Effector memory CD8-positive, alpha-beta T cell (primary cell): ENCODE measurements at places on chromosomes 4 and X.

GRCh38 chr4:53185869-53186585, 179.8 kb downstream of the SCFD2 start:
- no peak for DNase-seq

- no peak for DNase-seq
Observed at GRCh38 chrX:109629310-109629709, 4.3 kb upstream of the KCNE5 start.

- no peak for DNase-seq
Observed at GRCh38 chrX:125646195-125646594, 326.5 kb downstream of the TEX13C start.

- DNase-seq: no peak
Observed at GRCh38 chr4:40333921-40334352, 1.2 kb upstream of the CHRNA9 start.

- no peak for DNase-seq
Observed at GRCh38 chrX:19514791-19515614, at the start of gene MAP3K15. Gene MAP3K15 (minus strand): TSS chrX:19515508. CDS start chrX:19515261, 247 bp downstream.

GRCh38 chr4:126568652-126569570, 1063.8 kb upstream of the INTU start:
- no peak for DNase-seq

GRCh38 chrX:39619182-39620009, 478.4 kb downstream of the BCOR start:
- DNase-seq: no peak

DNA sequence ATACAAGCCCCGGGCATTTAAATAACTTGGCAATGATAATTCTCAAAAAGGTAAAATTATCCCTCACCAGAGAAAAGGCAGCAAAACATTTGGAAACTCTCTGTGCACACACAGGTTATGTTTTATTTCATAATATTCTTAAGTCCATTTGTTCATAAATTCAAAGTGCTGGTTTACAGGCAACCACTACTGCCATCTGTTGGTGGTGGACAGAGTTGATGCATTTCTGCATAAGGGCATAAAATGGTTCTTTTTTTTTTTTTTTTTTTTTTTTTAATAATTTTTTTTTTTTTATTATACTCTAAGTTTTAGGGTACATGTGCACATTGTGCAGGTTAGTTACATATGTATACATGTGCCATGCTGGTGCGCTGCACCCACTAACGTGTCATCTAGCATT, 31.5 kb upstream of the IL21 start:
- DNase-seq: peak; percentile 26

- no peak for DNase-seq
Observed at GRCh38 chrX:43446752-43447151, 209.3 kb upstream of the MAOA start.

DNA sequence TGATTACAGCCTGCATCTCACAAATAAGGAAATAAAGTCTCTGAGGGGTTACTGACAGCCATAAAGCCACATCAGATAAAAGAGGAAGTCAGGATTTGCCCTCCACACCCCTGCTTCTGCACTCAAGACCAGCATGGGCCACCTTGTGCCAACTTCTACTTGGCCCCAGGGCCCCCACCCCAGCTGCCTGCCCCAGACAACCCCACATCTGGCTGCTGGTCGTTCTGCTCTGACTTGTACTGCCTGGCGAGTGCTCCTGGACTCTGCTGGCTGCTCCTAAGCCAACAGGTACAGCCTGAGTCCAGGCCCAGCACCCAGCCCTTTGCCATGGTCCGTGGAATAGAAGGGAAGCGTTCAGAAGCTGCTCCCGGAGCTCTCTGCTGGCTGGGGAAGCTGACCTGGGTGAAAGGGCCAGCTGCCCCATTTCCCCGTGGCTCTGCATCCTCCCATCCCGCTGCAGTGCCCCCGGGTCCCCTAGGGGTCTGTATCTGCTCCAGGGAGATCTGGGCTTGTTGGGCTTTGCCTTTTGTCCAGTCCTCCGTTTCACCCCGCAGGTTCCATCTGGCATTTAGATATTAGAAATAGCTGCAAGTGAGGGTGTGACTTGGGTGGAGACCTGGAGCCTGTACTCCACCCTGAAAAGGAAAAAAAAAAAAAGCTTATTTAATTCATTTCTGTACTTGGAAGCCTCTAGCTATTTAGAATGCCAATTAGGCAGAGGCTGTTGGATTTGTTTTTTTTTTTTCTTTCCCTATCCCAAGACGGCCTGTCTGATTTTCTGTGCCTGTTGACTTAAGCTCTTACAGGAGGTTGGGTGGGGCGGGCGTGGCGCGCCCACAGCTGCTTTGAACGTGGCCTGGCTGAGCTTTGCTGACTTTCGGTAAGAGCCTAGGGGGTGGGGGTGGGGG, 194.7 kb downstream of the PTTG2 start:
- no peak for DNase-seq

GRCh38 chr4:22458098-22458497, 57.8 kb downstream of the ADGRA3 start:
- DNase-seq: no peak

DNA sequence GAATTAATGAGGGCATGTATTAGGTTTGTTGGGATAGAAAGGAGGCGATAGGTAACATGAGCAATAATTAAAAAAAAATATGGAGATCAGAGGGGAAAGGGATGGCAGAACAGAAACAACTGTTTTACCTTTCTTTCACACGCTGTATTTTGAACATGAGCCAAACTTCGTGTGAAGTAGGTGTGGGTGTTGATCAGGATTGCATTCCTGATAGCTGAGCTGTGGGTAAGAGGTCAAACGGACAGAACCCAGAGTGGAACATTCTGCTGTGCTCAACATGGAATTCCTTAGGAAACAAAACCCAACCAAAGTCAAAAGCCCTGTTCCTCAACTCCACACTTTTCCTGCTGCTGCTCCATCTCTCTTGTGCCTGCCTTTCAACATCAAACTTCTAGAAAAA, 162.5 kb upstream of the CASK start:
- no peak for DNase-seq

GRCh38 chr4:40199999-40200874, 3.4 kb downstream of the RHOH start:
- DNase-seq: peak; percentile 59

DNA sequence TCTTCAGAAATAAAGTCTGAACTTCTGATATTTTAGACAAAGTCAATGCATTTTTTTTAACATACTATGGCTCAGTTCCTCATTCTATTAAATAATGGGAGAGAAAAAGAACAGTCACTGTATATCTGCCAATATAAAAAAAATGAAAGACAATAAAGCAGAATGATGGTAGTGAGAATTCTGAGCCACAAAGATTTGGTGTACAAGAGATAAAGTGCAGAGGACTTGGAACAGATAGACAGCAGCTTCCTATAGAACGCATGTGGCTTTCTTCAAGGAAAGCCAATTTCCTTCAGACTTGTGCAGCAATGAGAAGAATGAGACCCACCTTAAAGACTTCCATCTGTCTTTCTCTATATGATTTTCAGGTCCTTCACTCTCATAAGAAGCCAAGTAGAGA, 39.7 kb downstream of the RASGEF1B start:
- no peak for DNase-seq

DNA sequence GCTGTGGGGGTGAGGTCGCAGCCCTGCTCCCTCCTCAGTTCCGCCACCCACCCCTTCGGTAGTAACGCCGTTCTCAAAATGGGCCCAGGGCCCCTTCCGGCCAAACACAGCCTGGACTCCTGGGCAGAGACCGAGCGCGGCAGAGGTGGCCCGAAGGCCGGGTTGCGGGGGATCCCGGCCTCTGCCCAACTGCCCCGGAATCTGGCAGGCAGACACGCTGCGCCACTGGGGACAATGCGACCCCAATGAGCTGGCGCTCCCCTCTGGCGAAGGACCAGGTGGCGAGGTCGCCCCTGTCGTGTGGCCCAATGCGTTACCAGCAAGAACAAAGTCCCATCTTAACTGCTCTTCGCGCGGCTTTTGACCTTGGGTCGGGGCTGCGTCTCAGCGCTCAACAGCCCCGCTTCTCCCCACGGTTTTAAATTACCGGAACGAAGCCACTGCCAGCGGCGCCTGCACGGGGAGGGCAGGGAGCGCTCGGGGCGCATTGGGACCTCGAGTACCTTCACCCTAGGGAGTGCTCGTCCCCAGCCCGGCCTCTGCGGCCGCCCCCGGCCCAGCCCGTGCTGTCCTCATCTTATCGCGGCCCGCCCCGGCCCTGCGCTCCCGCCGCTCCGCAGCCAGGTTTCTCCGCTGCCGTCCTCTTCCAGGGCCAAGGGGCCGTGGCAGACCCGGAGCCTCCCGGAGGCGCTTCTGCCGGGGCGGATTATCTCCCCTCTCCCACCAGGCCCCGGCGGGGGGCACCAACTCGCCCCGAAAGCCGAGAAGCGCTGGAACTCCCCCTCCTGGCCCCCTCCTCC, 22.2 kb upstream of the HMX1 start:
- DNase-seq: no peak

DNA sequence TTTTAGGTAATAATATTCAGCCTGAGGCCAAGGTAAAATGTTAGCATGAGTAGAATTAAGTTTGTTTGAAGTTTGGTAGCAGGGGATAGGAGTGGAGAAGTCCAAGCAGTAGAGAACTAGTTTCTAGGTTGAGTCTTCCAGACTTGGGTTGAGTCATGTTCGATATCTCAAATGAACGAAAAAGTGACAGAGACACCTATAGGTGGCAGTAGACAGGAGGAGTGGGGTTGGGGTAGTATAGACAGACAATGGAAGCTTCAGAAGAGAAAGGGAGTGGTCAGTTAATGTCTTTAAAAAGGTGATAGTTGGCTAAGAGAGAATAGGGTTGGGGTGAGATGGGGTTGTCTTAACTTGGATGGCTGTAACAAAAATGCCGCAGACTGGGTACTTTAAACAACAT, 58.7 kb upstream of the EMCN start:
- no peak for DNase-seq

- no peak for DNase-seq
Observed at GRCh38 chr4:120636120-120636630, 286.4 kb downstream of the PRDM5 start.

DNA sequence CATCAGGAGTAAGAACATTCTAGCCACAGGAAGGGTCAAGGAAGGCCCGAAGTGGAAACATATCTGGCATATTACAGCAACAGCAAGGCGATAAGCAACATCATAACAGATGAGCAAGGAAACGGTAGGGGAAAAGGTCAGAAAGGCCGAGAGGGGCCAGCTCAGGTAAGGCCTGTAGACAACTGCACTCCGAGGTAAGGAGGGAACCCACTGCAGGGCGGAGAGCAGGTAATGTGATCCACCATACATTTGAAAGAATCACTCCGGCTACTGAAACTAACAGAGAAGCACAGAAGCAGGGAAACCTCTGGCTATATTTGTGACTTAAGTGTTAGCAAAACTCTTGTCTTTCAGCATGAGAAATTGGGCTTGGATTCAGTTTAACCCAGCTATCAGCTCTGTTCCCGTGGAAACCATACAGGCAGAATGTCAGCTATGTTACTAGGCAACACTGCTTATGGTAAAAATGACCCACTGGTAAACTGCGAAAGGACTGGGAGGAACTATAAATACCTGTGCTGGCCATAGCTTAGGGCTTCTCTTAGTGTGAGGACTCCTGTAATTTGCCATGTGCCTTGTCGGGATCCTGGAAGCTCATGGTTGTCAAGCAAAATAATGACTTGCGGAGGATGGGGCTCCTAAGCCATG, 31.0 kb downstream of the FRYL start:
- DNase-seq: no peak

DNA sequence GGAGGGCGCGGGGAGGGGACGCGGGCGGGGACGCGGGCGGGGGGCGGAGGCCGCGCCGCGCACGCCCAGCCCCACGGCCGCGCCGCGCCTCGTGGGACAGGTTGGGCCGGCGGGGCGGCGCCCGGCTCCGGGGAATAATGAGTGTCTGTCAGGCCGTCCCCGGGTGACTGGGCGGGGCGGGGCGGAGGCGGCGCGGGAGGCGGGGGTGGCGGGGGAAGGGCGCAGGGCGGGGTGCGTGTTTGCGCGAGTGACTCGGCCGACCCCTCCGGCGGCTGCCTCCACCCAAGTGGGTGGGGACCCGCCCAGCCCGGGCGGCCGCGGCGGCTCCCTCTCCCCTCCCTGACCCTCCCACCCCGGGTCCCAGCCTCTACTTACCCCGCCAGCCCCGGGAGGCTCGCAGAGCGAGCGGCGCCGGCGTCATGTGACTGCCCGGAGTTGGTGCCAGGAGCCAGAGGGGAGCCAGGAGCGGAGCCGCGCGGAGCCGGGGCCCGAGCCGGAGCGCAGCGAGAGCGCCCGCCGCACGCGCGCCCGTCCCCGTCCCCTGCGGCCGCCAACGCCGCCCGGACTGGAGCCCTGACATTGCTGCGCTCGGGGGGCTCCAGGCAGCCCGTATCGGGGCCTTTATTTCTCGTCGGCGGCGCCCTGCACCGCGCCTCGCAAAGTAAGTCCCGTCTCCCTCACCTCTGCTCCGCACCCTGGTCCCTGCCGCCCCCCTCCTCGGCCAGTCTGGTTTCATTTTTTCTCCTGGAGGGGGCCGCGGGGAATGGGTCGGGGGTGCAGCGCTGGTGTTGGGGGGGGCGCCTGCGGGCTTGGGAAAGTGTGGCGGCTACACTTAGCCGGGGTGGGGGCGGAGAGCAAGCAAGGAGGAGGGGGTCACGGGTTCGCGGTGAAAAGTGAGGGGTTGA, at the start of gene KLF3:
Gene KLF3, plus strand, starts transcription at position 399 of the 905 bp plus-strand sequence. CDS start 16,427 bp downstream, outside the sequence.
- DNase-seq: peak; percentile 89

DNA sequence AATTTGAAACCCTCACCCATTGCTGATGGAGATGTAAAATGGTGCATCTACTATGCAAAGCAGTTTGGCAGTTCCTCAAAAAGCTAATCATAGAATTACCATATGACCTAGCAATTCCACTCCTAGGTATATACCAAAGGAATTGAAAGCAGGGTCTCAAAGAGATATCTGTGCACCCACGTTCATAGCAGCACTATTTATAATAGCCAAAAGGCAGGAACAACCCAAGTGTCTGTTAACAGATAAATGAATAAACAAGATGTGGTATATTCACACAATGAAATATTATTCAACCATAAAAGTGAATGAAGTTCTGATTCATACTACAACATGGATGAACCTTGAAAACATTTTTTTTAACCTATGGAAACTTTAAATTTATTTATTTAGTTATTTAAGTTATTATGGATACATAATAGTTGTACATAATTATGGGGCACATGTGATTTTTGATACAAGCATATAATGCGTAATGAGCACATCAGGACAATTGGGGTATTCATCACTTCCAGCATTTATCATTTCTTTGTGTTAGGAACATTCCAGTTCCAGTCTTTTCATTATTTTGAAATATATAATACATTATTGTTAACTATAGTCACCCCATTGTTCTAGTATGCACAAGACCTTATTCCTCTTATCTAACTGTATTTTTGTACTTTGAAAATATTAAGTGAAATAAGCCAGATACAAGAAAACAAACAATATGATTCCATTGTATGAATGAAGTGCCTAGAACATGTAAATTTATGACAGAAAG, 205.6 kb upstream of the CNKSR2 start:
- DNase-seq: no peak

DNA sequence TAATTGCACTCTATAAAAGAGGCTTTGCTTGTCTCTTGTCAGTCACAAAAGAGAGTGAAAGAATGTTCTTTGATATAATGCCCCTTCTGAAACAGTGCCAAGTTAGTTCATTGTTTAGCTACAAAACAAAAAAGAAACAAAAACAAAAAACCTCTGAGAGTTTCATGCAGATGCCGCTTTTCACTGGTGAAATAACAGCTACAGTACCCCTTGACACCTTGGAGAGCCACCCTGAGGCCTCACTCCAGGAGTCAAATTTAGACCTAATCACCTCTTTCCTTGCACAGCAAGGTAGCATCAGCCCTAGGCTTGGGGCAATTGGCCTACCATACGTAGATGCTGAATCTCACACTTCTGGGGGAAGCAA, 185.2 kb downstream of the UNC5C start:
- no peak for DNase-seq

- no peak for DNase-seq
Observed at GRCh38 chrX:44971674-44972073, 98.7 kb downstream of the KDM6A start.
